ENCODE measurements at places on chromosomes 12 and 14. TPM values are rescaled to one million over a fixed set of nuclear protein-coding genes. Genes with fewer than 3 reads are reported as not detected.

DNA sequence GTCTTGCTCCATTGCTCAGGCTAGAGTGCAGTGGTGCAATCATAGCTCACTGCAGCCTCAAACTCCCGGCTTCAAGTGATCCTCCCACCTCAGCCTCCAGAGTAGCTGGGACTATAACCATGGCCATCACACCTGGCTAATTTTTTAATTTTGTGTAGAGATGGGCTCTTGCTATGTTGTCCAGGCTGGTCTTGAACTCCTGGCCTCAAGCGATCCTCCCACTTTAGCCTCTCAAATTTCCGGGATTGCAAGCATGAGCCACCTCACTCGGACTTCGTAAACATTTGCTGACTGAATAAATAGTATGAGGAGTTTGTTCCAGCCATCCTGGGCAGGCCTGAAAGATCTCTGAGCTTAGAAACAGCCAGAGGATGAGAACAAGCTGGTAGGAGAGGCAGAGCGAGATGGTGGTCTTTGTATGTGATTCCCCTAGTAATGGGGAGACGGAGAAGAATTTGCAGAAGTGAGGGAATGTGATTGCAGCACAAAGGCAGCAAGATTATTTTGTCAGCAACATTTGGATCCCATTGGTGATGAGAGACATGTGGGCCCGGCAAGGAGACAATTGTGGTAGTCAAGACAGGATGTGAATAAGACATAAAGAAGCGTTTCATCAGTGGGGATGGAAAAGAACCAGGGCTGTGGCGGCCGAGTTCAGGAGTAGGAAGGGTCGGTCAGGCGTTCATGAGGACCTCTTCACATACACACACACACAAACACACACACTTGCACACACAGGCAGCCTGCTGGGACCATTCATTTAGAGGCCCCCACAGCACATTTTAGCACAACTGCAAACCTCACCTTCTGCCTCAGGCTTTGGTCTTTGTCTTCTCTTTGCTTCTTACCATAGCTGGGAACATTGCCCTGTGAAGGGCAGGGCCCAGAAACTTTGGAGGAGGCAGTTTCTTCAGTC is 155.5 kb downstream of the ZFP36L1 start:
- H3K4me3 ChIP-seq, result no peak overlapping the region
- DNase-seq, result peak; percentile 55
- H3K4me1 ChIP-seq, result no peaks in the 10 kb centered on the region

DNA sequence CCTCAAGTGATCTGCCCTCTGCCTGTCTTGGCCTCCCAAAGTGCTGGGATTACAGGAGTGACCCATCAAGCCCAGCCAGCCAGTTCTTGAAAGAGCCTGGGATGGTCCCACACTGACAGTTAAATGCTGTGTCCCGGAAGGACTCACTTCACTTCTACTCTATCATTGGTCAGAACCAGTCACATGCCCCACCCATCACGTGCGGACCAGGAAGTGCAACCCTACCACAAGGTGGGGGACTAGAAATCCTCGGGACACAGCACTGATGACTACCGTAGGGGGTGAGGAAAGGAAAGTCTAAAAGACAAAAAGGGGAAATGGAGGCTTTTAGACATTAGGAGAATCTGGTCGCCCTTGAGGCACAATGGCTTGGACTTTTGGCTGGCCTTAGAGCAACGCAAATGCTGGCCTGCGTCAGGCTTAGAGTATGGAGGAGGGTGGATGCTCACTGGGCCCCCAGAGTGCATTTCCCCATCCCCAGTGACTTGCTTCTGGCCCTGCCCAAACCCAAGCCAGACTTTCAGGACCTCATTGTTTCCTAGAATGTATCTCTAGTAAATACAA is 207.7 kb downstream of the TTC8 start:
- DNase-seq, result no peak
- H3K36me3 ChIP-seq, result no peaks in the 10 kb centered on the region
- H3K4me3 ChIP-seq, result no peak overlapping the region
- H3K27me3 ChIP-seq, result no peaks in the 10 kb centered on the region
- no peak overlapping the region for H3K27ac ChIP-seq
- no peaks in the 10 kb centered on the region for H3K4me1 ChIP-seq

GRCh38 chr12:133234971-133235370 is 706 bp downstream of the ANHX start:
- H3K4me1 ChIP-seq, result no peaks in the 10 kb centered on the region
- H3K36me3 ChIP-seq, result no peaks in the 10 kb centered on the region
- no peak overlapping the region for H3K27ac ChIP-seq
- DNase-seq, result no peak

- no peak for DNase-seq
- H3K36me3 ChIP-seq, result no peaks in the 10 kb centered on the region
- peak overlapping the region; percentile 42 for H3K27ac ChIP-seq
- H3K4me1 ChIP-seq, result peaks cover 16% of the 10 kb centered on the region
- H3K4me3 ChIP-seq, result no peak overlapping the region
These were observed 20.9 kb downstream of the RASSF3 start for GRCh38 chr12:64631197-64631596.

DNA sequence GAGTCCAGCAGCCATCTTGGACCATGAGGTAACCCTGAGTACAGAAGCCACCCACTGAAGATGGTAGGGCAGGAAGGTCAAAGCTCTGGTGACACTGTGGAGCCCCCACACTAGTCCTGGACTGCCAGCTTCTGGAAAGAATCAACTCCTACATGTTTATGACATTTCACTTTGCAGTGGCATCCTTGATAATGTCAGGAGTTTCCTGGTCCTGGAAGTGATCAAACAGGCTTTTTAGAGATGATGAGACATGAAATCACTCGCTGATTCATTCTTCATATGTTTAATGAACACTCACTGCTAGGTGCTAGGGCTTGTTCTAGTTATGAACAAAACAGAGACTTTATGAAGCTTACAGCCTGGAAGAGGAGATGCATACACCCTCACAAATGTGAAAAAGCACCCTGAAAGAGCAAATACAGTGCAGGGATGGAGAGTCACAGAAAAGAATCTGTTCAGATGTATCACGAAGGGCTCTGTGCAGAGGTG is 15.8 kb upstream of the HNF1A start:
- no peak for DNase-seq
- no peak overlapping the region for H3K27ac ChIP-seq
- H3K4me1 ChIP-seq, result no peaks in the 10 kb centered on the region

- H3K36me3 ChIP-seq, result no peaks in the 10 kb centered on the region
- no peak overlapping the region for H3K27ac ChIP-seq
- no peaks in the 10 kb centered on the region for H3K4me1 ChIP-seq
- no peak for DNase-seq
- no peaks in the 10 kb centered on the region for H3K27me3 ChIP-seq
These were observed 24.1 kb downstream of the TTC8 start for GRCh38 chr14:88848571-88848970.

CLECL1 gene
- polyA plus RNA-seq, result not detected

- no peaks in the 10 kb centered on the region for H3K4me1 ChIP-seq
- no peak overlapping the region for H3K27ac ChIP-seq
These were observed 617.6 kb downstream of the LRFN5 start for GRCh38 chr14:42224053-42224888.

GRCh38 chr12:91618281-91618680 is 435.7 kb upstream of the DCN start:
- DNase-seq, result no peak
- H3K4me3 ChIP-seq, result no peak overlapping the region
- no peaks in the 10 kb centered on the region for H3K4me1 ChIP-seq
- no peaks in the 10 kb centered on the region for H3K36me3 ChIP-seq

DNA sequence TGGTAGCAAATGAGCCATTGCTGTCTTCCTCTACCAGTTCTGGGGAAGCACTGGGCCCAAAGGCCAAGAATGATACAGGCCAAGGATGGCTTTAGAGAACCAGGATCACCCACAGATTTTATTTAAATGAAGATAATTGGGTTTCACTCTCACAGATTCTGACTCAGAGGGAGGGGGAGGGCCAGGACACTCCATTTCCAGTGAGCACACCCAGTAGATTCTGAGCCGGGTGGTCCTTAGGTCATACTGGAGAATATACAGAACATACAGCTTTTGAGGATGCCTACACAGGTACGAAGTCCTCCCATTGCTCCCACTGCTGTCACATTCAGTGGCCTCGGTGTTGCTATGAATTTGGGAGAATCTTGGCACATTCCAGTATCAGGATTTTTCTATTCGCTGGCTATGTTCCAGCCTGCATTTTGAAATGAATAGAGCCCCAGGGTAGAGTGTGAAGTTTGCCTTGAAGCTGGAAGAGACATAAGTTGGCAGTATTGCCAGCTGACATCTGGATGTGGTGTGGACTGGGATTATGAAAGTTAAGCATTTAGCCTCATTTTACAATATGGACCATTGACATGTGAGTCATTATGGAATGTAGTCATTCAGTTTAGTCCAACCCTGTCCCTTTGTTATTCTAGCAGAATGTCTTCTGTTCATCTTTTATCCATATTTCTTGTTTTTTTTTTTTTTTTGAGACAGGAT is 45.8 kb upstream of the POC1B start:
- no peak for DNase-seq
- no peak overlapping the region for H3K27ac ChIP-seq
- H3K4me3 ChIP-seq, result no peak overlapping the region
- no peaks in the 10 kb centered on the region for H3K4me1 ChIP-seq
- no peaks in the 10 kb centered on the region for H3K36me3 ChIP-seq

DNA sequence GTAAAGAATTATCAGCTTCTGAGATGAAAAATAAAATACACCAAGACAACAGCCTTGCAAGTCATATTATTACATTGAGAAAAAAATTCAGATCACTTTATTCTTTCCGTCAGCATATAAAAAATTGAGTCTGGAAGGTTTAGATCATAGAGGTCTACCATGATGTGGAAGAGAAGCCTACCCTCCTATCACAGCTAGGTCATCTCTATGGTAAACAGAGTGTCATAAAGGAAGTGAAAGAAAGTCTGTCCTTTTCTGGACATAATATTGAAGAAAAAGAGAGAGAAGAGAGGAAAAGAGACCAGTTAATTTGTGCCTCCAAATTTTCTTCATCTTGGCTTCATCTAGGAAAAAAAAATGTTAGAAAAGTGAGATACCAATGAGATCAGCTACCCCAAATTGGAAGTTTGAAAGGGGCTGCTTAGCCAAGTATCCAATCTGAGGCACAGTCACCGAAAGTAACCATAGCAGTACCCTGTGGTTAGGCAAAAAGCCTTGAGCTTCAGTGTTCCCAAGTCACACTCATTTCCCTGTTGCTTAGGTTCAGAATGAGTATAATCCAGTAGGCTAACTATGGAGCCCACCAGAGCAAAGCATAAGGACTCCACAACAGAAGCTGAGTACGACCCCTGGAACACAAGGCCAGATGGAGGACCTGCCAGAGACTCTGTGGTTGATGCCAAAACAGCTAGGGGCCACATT is 38.1 kb downstream of the DUSP6 start:
- no peak overlapping the region for H3K27ac ChIP-seq
- no peaks in the 10 kb centered on the region for H3K27me3 ChIP-seq
- no peak for DNase-seq
- H3K36me3 ChIP-seq, result no peaks in the 10 kb centered on the region
- H3K4me3 ChIP-seq, result no peak overlapping the region

- H3K4me3 ChIP-seq, result no peak overlapping the region
- H3K4me1 ChIP-seq, result no peaks in the 10 kb centered on the region
- DNase-seq, result no peak
- H3K27ac ChIP-seq, result no peak overlapping the region
- no peaks in the 10 kb centered on the region for H3K27me3 ChIP-seq
These were observed 239.1 kb downstream of the DIO2 start for GRCh38 chr14:79972230-79972629.

DNA sequence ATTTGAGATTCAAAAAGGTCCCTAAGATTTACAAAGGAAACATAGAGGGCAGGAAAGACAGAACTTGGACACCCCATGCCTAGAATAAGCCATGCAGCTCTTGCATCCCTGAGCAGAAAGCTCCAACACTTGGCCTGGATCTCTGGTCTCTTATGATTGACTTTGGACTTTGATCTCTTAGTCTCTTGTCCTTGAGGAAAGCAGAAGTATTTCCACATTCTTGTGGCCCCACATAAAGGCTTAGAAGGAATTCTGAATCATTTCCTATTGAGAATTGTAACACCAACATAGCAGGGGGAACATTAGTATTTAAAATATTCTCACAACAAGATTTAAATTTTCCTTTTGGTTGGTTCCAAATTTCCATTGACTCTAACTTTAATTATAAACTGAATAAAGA is 283.7 kb upstream of the PRKD1 start:
- H3K27ac ChIP-seq, result no peak overlapping the region
- DNase-seq, result no peak
- no peaks in the 10 kb centered on the region for H3K4me1 ChIP-seq
- H3K4me3 ChIP-seq, result no peak overlapping the region

DNA sequence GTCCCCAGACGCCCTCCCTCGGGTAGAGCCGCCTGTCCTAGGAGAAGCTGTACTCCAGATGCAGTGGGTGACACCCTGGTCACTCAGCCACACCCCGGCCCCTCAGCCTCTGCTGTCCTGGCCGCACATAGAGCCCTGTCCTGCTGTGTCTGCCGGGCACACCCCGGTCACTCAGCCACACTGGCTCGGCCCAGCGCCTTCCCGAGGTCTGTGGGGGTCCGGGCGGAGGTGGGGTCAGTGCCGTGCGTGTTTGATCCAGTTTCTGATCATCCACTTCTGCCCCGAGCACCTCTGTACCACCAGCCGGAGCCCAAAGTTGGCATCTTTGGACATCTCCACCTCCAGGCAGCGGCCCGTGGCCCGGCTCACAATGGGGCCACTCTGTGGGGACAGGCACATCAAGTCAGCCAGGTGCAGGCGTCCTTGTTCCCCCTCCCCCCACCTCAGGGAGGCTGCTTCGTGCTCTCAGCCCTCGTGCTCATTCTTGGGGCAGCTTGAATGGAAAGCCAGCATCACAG is 52.7 kb downstream of the NOC4L start:
- H3K36me3 ChIP-seq, result no peaks in the 10 kb centered on the region
- no peak for DNase-seq
- no peak overlapping the region for H3K4me3 ChIP-seq
- H3K27ac ChIP-seq, result no peak overlapping the region
- H3K27me3 ChIP-seq, result no peaks in the 10 kb centered on the region
- H3K4me1 ChIP-seq, result no peaks in the 10 kb centered on the region

- H3K4me1 ChIP-seq, result no peaks in the 10 kb centered on the region
- no peaks in the 10 kb centered on the region for H3K36me3 ChIP-seq
- H3K27ac ChIP-seq, result no peak overlapping the region
- H3K4me3 ChIP-seq, result no peak overlapping the region
These were observed 4.8 kb downstream of the TNFAIP2 start for GRCh38 chr14:103127861-103128598.

MLH3 gene
- polyA plus RNA-seq, result 7.3 TPM

GRCh38 chr12:31215518-31216232 is 110.3 kb downstream of the SINHCAF start:
- H3K4me1 ChIP-seq, result no peaks in the 10 kb centered on the region
- no peaks in the 10 kb centered on the region for H3K27me3 ChIP-seq
- H3K36me3 ChIP-seq, result no peaks in the 10 kb centered on the region
- no peak for DNase-seq
- no peak overlapping the region for H3K4me3 ChIP-seq

MMP19 gene
- polyA plus RNA-seq, result 94.4 TPM

All from aorta (tissue), 5 donors.